ENCODE measurements at places on chromosomes 2 and 18.

DNA sequence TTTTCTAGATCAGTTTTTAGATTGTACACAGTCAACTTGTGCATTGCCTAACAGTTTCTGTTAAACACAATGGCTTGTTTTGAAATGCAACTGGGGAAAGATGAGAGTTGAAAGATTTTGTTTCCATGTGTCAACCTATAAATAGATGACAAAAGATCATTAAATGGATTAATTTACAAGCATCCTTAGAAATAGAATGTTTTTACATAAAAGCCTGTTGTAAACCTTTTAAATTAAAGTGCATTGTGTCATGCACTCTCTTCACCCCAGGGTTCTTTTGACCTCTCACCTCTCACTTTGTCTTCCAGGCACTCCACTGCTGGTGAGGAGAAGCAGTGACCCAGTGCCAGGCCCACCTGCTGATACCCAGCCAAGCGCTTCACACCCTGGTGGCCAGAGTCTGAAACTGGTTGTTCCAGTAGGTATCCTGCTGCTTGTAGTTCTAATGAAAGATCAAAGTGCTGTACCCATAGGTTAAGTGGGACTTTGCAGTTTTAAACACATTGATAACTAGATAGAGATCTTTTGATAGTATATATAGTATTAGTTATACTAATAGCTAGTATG lies 502.1 kb downstream of the PARD3B start:
- no peak for DNase-seq

- no peak for DNase-seq
Observed at GRCh38 chr2:44371445-44371844, 9.7 kb downstream of the CAMKMT start.

DNA sequence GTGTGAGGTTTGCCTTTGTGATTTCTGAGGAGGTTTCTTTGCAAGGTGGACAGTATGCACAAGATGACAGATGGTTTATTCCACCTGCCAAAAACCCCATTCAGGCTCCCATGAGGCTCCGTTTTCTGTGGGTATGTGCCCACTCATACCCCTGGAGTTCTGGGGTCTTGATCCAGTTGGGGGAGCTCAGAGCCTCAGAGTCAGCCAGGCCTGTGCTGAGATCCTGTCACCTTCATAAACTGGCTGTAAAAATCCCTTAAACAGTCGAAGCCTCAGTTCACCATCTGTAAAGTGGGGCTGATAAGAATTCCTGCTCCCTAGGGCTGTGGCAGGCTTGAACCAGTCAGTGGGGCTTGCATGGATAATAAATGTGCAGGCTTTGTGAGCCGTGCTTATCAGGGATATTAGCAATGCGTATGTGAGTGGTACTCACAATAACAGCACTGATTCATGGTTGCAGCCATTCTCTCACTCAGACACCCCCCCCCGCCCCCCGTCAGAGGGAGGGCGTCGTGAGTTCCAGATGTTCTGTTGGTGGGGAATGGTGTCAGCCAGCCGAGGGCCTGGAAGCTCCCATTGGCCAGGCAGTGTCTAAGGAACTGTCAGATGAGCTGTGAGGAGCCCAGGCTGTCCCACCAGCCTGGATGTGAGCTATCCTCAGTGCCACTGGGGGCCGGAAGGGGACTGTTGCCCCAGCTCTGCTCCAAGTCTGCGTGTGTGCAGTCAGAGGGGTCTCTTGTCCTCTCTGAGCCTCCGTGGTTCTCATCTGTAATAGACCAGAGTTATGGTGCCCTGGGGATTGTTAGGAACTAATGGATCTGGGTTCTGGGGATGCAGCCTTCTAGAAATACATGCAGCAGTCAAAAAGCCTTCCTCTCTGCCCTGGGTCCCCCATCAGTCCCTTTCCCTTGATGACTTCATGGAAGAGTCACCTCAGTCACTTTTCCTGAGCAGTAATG lies 51.7 kb downstream of the KCNIP3 start:
- DNase-seq = peak; percentile 56

DNA sequence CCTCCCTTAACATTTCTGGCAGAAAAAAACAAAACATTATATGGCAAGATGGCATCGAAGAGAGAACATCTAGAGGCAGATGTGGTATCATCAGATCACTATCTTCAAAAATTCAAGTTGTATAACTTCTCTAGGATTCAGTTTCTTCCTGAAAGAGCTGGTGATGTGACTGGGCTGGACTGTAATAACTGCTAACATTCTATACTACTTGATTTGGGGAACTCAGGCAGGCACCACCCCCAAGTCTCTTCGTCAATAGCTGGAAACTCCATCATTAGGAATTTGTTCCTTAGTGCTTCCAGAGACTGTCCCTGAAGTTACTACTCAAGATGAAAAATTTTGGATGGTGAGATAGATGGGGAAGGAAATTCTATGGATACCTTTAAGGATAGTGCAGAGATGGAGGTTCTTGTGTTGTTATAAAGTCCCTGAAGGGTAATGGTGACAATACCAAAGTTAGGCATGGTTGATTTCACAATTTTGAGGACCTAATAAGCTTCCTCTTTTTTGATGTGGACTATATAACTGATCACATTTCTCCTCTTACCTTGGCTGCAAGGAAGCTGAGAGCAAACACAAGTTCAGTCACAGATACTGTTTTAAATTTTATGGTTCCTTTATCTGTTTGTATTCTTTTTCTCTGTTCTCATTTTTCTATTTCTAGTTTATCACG lies 59.1 kb upstream of the PGAP1 start:
- no peak for DNase-seq

DNA sequence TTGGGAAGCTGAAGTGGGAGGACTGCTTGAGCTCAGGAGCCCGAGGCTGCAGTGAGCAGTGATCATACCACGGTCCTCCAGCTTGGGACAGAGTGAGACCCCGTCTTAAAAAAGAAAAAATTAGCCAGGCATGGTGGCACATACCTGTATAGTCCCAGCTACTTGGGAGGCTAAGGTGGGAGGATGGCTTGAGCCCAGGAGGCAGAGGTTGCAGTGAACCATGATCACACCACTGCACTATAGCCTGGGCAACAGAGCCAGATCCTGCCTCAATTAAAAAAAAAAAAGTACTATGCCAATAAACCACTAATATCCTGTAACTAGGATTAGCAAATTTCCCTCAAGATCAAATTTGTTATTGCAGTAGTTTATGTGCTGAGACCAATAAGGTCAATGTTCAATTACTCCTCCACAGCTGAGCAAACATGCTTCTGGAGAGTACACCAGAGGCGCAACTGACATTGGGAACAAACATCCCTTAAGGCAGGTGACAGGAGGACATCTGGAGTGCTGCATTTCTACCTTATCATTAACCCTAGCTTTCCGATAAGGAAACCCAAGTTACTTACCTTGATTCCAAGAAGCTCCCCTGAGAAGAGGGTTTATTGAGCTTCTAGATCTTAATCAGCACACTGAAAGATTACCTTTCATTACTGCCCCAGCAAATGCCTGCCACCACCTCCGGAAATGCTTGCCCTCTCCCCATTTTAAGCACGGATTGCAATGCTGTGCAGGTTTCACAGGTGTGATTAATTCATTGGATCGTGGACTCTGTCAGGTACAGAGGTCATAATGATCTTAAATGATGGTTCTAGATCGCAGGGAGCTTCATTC lies 26.2 kb downstream of the MGAT4A start:
- DNase-seq = no peak

Data from left ventricle myocardium superior (tissue), 1 donor.